ENCODE measurements at places on chromosomes 7 and 10.

DNA sequence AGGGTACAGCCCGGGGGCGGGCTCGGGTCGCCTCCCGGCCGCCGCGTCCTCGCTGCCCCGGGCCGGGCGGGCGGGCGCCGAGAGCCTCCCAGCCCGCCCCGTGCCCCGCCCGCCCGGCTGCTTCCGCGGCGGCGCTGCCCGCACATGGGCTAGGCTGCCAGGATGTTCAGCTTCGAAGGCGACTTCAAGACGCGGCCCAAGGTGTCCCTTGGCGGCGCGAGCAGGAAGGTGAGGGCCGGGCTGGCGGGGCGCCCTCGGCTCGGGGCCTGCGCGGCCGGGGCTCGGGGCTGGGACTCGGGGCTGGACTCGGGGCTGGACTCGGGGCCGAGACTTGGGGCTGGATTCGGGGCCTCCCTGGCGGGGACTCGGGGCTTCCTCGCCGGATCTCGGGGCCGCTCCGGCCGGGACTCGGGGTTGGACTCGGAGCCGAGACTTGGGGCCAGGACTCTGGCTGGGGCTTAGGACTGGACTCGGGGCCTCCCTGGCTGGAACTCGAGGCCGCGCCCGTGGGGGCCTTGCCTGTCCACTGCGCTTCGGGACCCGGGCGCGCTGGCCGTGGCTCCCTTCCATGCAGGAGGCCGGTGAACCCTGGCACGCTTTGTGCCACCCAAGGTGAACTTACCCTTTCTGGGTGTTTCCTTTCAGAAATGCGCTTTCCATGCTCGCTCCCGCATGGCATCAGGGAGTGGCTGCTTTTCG is 534 bp downstream of the UBE3C start:
- DNase-seq: no peak

DNA sequence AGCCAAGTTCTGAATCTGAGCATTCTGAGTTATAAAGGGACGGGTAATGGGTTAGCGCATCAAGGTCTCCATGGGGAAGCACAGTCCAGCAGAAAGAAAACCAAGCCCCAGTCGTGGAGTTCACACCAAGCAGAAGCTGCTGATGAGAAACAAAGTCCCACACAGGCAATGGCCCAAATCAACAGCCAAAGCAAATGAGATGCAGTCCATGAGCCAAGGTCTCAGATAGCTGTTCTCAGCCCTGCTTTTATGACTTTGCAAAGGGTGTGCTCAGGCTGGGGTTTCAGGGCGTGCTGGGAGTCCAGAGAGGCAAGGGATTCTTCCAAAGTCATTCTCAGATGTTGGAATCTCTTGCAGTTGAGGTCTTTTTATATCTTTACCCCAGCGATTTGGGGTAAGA is 32.0 kb downstream of the THNSL1 start:
- no peak for DNase-seq

- no peak for DNase-seq
These were observed 341.2 kb upstream of the STEAP1 start for GRCh38 chr7:89813081-89813480.

- no peak for DNase-seq
These were observed 16.5 kb upstream of the KCND2 start for GRCh38 chr7:120256344-120257070.

GRCh38 chr10:79070081-79070605 is 1.4 kb downstream of the ZMIZ1 start:
- DNase-seq: no peak

- DNase-seq: no peak
These were observed 3.9 kb downstream of the KLRG2 start for GRCh38 chr7:139479620-139480019.

GRCh38 chr7:47651355-47652317 is 69.7 kb upstream of the TNS3 start:
- DNase-seq: peak; percentile 98
